ENCODE measurements at places on chromosomes 7 and 10.

DNA sequence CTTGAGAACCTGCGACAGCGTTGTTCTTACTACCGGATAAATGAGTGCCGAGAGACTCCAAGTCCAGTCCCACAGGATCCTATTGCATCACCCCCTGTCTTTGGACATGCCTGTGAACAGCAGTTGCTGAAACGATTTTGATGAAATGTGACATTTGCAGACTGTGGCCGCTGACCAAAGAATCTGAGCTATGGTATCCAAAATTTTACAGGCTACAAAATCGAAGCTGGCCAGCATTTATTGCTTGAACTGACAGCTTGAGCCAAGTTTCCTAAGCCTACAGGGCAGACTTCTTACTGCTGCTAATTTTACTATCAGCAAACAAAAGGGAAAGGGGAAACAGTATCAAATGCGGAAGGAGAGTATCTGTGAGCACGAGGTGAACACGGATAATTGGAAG, 12.1 kb upstream of the NPVF start:
- DNase-seq, result no peak

DNA sequence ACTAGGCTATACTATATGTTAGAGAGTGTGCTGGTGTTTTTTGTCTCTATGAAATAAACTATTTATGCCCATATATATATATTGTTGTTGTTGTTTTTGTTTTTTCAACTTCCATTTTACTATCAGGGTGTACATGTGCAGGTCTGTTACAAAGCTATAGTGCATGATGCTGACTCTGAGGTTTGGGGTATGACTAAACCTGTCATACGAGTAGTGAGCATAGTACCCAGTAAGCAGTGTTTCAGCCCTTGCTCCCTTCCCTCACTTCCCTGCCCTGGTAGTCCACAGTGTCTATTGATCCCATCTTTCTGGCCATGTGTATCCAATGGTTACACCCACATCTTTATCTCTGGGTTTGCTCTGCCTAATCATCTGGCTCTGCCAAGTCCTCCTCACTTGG, 101.8 kb downstream of the FAS start:
- no peak for DNase-seq

DNA sequence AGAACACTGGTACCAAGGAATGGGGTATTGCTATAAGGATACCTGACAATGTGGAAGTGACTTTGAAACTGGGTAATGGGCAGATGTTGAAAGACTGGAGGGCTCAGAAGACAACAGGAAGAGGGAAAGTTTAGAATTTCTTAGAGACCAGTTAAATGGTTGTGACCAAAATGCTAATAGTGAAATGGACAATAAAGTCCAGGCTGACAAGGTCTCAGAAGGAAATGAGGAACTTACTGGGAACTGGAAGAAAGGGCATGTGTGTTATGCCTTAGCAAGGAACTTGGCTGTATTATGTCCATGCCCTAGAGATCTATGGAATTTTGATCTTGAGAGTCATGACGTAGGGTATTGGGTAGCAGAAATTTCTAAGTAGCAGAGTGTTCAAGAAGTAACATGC, 38.0 kb downstream of the FAM149B1 start:
- no peak for DNase-seq

DNA sequence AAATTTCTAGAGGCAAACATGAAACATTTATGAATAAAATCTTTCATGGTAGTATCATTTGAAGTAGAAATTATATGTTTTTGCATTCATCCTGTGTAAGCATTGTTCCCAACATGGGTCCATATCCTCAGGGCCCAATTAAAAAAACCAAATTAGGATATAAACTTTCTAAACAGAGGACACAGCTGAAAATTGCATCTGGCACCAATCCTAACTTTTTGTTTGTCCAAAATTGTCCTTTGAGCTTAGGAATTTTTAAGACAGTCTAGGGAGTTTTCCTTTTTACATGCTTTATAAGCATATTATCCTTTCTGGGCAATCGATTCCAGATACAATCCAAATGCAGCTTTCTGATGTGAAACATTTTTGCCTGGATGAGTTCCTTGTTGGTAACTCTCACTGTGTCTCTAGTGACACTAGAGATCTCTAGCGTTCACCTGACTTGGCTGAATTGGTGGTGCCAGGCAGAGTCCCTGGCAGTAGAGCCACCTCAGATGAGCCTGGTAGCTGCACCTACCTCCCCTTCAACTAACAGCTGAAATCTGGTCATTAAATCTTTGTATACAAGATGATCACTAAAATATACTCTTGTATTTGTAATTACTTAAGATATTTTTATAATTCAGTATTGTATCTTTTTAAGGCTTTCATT, 137.6 kb upstream of the SAMD8 start:
- DNase-seq, result no peak

DNA sequence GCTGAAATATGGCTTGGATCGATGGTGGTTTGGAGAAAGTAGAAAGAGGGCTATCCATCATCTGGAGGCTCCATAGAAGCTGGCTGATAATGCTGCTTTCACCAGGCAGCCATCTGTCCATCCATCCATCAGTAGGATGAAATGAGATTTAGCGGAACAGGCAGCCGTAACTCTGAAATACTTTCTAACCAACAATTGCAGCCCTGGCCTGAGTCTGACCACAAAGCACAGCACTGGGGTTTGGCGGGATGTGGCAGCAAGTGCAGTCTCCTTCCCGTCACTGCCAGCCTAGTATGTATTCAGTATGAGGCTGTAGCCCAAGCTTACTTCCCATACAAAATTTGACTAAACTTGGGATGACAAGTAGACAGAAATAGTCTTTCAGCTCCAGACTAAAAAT, 38.0 kb downstream of the R3HCC1L start:
- no peak for DNase-seq

- no peak for DNase-seq
Observed at GRCh38 chr7:42082144-42082543, 154.9 kb downstream of the GLI3 start.

GRCh38 chr7:120402079-120402767, 129.2 kb downstream of the KCND2 start:
- no peak for DNase-seq

DNA sequence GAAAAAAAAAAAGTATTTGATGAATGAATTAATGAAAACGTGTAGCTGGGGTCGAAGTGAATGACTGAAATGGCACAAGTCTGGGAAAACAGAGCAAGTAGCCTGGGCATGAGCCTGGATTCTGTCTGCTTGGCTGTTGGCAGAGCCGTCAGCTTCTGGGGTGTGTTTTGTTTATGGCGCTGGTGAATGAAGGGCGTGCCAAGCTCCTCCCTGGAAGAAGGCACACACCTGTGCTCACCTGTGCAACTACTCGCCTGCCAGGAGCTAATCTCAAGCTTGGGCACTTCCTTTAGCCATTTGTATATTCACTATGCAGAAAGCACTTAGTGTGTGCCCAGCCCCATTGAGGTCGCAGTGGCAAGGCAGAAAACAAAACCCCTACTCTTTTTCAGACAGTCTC, 74.1 kb downstream of the GTF2IRD1 start:
- no peak for DNase-seq

DNA sequence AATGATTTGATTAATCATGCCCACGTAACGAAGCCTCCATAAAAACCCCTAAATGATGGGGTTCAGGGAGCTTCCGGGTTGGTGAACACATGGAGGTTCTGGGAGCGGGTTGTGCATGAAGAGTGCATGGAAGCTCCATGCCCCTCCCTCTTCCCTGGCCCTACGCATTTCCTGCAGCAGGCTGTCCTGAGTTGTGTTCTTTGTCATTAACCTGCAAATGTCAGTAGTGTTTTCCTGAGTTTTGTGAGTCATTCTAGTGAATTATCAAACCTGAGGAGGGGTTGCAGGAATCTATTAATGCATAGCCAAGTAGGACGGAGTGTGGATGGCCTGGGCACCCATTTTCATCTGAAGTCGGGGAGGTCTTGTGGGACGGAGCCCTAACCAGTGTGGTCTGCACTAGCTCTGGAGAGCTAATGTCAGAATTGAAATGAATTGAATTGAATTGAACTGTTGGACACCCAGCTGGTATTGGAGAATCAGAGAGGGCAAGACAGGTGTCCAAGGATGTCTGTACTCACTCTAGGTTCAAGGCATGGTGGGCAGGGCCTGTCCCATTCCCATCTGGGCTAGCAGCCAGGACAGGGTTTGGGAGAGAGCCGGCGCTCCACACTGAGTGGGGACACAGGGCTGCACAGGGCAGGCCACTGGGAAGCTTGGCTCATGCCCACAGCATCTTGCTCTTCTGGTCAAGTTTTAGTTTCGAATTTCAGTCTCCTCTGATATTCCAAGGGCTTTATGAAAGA, 22.3 kb upstream of the ARHGAP22 start:
- DNase-seq, result no peak

DNA sequence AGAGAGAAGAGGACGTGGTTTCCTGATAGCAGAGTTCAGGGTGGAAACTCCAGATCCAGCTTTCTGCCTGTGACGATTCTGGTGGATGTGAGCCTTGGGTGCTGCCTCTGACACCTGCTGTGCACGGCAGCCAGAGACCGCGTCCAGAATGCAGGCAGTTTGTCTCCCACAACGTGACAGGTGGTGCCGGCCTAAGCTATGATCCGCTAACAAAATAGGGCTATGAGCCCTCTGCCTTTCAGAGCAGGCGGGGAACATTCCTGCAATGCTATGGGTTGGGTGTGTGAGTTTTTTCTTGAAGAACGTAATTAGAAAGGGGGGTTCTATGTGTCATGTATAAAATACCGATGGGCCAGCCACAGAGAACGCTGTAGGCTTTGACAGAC, 297.3 kb upstream of the PRKCQ start:
- no peak for DNase-seq

- no peak for DNase-seq
Observed at GRCh38 chr7:73978661-73979563, 49.1 kb upstream of the ELN start.

GRCh38 chr7:65251851-65252620, 121.6 kb upstream of the ZNF92 start:
- DNase-seq, result no peak

DNA sequence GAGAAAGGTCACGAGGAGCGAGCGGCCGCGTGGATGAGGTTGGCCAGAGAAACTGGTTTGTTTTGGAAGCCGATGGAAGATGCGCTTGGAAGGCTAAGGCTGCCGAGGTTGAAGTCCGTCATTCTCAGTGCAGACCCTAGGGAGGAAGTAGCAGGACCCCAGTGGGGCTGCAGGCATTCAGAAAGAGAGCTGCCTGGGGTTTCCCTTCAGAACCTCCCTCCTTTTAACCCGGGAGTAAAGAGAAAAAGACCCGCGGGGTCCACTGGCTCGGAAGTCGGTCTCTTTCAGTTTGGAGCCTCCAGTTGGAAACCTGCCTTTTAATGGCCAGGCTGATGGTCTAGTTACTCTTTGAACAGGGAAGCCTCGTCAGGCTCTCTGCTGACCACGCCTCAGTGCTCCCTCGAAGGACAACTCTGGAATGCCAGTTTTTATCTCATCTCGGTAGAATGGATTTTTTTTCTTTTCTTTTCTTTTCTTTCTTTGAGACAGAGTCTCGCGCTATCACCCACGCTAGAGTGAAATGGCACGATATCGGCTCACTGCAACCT, 188.6 kb downstream of the CUX1 start:
- DNase-seq, result no peak

DNA sequence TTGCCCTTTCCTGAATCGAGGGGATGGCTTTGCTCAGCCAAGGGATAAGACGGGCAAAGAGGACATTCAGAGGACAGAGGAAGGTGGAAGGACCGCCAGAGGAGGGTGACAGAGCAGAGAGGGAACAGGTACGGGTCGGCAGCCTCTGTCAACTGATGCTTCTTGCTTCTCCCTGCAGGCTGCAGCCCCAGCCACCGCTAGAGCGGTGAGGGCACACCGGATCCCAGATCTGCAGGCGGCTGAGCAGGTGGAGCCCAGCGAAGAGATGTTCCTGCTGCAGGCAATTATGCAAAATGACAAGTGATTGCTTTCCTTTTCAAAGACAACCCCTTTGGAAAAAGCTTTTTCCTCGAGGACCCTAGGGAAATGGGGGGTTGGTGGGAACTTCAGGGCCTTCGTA, 181.9 kb upstream of the ANKRD30A start:
- DNase-seq, result no peak

- DNase-seq, result no peak
Observed at GRCh38 chr7:98855610-98856422, 14.0 kb downstream of the TMEM130 start.

DNA sequence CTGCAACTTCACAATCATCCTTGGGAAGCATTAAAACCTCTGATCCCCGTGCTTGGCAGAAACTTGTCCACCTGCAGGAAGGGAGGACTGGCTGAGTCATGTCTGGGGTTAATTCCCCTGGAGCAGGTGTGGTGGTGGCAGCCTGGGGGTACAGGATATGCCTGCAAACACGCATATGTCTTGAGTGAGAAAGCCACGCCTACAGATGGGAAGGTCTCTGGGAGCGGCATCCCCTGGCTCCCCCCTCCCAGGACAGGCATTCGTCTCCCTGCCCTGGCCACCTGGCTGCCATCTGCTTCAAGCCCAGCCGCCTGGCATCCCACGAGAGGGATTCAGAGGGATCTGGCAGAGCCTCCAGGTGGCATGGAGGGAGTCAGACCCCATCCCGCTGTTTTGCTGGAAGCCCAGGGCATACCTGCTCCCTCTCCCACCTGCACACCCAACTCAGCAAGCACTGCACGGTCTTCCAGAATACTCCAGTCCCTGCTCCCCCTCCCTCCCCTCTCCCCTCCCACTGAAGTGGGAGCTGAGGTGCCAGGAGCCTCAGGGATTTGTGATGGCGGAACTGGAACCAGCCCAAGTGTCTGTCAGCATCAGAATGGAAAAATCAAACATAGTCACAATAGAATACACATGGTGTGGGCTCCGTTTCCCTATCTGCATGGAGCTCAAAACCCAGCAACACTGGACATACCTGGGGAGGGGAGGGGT, 61.0 kb downstream of the CAMK2B start:
- DNase-seq, result no peak

- no peak for DNase-seq
Observed at GRCh38 chr10:14318007-14318406, 12.7 kb downstream of the FRMD4A start.

DNA sequence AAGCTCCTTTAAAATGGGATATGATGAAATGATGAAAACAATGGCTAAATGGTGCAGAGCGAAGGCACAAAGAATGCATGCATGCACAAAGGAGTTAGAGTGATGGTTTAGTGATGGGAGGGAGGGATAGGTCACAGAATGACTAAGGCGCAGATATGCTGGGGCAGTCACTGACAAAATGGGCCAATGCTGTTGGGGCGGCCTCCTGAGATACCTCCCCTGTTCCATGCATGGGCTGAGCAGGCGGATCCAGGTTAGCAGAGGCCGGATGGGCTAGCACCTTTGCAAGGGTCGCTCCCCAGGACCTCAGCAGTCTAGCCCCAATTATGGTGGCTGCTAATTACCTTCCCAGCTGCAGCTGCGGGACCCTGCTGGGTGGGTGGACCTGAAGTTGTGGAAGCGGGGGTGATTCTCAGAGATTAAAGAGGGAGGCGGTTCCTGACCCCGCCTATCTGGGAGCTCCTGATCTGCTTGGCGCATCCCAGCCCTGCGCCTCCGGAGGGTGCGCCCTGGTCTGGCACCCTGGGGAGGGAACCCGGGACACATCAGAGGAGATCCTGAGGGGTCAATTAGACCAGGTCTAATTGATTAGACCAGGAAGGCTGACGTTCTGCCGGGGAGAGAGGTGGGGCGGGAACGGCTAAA, 175.0 kb downstream of the CYP26A1 start:
- no peak for DNase-seq

DNA sequence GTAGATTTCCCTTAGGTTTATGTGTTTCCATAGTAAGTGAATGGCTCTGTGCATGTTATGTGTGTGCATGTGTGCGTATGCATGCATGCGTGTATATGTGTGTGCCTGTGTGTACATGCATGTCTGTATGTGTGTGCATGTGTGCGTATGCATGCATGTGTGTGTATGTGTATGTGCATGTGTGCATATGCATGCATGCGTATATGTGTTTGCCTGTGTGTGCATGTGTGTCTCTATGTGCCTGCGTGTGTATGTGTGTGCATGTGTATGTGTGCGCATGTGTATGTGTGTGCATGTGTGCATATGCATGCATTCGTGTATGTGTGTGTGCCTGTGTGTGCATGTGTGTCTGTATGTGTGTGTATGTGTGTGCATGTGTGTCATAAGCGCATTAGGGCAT, 98.8 kb upstream of the AGBL3 start:
- no peak for DNase-seq

Data from caudate nucleus (tissue), 63 donors.